Retina (tissue), 1 donor: ENCODE measurements at places on chromosomes 4 and X.

DNA sequence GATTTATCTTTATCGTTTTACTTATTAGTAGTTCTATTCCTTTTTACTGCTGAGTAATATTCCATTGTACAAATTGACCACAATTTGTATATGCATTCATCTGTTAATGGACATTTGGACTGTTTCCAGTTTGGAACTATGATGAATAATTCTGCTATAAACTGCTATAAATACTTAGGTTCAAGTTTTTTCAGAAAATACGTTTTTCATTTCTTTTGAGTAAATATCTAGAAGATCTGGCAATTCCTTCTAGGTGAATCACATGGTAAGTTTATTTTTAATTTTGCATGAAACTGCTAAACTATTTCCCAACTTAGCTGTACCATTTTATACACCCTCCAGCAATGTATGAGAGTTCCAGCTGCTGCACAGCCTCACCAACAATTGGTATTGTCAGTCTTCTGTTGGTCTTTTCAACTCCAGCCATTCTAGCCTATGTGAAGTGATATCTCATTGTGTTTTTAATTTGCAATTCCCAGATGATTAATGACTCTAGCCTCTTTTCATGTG is 22.2 kb downstream of the LIN54 start:
- DNase-seq = no peak

DNA sequence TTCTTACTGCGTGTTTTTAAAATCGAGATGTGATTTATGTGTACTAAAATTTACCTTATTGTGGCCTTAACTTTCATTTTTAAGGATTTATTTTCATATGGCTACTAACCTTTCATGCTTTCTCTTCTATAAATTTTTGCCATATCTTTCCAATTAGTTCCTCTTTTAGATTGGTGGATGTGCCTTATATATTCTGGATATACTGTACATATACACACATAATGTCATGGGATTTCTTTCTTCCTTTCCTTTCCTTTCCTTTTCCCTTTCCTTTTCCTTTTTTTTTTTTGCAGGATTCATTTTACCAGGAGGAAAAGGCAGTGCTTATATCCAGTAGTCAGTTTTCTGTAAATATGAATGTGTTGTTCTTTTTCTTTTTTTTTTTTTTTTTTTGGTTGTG is 37.2 kb downstream of the FHIP1A start:
- no peak for DNase-seq

DNA sequence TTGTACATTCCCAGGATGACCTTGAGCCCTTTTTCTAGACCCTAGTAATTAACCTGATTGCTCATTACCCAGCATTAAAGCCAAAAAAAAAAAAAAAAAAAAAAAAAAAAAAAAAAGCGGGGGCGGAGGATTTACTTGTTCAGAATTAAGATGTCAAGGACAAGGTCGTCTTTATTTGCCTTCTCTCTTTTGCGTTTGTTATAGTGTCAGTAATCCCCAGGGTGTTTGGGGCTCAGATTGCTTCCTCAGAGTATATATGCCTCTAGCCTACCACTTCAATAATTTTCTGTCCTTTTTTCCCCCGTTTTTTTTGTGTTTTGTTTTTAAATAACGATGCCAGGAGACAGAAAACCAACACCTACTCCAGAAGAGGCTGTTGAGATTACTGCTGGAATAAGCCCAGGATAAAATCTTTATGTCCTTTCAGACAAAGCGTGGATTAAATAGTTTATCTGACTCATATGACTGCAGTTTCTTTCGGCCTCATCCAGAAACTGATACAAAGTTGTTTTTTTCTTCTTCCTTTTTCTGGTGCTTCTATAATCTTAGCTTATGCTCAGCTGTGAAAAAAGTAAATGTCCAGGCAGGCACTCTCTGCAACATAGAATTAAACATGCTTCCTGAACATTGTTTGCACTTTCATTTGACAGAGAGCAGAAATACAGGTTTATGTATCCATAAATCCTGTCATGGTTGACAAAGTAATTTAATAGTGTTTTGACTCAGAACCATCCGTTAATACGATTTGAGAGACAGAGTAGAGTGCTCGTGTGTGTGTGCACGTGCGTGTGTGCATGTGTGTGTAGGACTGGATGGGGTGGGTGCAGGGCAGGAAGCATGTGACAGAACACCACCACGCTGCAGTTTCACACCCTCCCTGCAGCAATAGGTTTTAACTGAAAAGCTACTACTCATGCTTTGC is 138.6 kb downstream of the AFF1 start:
- DNase-seq = peak; percentile 56

- DNase-seq = no peak
Measured at GRCh38 chr4:88713782-88714181, 16.2 kb upstream of the NAP1L5 start.

DNA sequence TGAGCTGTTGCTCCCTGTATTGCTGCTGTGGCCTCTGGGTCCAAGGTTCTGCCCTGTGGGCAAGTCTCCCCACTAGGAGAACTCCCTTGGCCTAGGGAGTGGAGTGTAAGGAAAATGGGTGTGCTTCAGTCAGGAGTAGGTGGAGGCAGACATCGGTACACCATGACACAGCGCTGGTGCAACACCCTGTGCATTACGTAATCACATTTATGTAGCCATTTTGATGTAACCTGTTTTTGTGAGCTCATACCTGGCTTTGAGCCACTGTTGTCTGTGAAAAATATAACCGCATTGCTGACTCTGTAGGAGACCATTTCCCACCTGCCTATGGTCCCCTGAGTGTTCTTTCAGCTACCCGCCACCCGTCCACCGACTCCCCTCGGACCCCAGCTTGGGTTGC is 700.5 kb upstream of the AGA start:
- no peak for DNase-seq

DNA sequence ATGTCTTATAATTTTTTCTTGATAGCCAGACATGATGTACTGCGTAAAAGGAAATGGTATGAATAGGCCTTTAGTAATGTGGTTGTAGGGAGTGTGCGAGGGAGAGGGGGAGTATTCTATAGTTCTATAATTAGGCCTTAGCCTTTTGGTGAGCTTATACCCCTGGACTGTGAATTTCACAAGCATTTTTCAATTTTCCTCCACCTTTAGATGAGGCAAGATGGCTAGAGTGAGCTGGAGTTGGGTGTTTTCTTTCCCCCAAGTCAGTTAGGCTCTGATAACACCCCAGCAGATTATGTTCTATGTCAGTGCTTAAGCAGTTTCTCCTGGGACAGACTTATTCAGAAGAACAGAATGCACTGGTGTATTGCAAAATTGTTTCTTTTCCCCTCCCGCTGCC is 210.2 kb upstream of the NPY2R start:
- DNase-seq = no peak

DNA sequence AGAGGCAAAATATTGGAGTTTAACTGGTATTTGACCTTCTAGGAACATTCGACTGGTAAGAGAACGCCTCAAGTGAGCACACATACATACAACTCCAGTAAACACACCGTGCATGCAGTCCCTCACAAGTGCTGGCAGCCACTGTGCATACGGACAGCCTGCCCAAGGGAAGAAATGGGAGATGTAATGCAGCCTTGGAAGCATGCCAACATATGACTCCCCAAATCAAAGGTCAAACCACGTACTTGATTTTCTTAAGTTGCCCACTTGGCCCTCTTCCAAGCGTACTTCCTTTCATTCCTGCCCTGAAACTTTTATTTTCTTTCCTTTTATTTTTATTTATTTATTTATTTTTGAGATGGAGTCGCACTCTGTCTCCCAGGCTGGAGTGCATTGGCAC is 206.6 kb downstream of the SPRY1 start:
- DNase-seq = no peak

- DNase-seq = no peak
Measured at GRCh38 chrX:122133478-122133877, 1050.6 kb upstream of the GRIA3 start.

DNA sequence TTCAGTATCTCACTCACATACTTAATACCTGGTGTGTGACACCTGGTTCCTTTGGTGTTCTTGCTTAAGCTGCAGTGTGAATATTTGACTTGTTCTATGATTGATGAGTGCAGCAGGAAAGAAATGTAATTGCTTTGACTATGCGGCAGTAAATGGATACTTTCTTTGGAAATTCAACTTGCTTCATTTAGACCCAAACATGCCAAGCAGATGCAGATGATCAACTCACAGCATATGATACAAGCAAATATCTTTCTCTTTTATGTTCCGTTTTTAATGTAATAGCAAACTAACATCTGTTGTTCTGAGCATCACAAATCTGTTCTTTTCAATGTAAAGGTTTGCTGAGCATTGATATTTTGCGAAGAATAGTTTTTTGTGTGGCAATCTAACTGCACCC is 549.5 kb downstream of the C4orf33 start:
- DNase-seq = no peak

DNA sequence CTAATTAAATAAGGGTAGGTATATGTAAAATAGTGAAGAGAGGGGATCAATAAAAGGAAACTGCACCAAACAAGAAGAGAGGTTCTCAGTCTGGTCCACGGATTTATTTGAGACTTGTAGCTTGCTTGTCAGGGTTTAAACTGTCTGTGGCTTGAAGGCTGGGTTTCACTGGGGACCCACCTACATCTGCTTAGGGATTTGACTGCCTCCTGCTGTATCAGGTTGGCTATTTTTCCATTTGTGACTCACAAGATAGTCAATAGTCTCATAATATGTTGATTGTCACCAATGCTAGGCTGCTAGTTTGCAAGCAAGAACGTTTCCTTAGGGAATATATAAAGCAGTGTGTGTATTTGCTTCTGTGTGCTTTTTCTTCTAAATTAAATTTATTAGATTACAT is 1950.7 kb upstream of the IGFBP7 start:
- no peak for DNase-seq

DNA sequence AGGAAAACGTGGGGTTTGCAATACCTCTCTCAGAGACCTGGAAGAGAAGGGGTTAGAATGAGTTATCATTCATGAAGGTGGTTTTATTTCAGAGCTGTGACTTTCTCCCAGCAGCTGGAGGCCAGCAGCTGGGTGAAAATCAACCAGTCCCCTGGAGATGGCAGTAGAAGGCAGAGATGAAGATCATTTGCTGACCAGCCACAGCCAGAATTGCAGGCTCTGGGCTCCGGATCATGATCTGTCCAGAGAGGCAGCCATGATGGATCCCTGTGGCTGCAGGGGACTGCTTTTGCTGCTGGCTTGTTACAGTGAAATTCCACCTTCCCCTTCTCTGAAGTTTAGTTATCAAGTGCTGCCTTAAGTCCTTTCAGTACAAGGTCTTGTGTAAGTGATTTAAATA is 46.9 kb upstream of the TAB3 start:
- DNase-seq = peak; percentile 2

- DNase-seq = no peak
Measured at GRCh38 chr4:145533001-145533400, 51.3 kb downstream of the SMAD1 start.

GRCh38 chr4:8917868-8918783 is 46.5 kb upstream of the HMX1 start:
- DNase-seq = peak; percentile 91

DNA sequence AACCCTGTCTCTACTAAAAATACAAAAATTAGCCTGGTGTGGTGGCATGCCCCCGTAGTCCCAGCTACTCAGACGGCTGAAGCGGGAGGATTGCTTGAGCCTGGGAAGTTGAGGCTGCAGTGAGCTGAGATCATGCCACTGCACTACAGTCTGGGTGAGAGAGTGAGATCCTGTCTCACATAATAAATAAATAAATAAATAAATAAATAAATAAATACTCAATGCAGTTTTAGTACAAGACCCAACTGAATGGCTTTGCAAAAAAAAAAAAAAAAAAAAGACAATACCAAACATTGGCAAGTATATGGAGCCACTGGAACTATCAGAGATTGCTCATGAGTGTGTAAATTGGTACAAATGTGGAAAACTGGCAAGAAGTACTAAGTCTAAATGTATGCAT is 3.3 kb upstream of the CYP4V2 start:
- DNase-seq = no peak

DNA sequence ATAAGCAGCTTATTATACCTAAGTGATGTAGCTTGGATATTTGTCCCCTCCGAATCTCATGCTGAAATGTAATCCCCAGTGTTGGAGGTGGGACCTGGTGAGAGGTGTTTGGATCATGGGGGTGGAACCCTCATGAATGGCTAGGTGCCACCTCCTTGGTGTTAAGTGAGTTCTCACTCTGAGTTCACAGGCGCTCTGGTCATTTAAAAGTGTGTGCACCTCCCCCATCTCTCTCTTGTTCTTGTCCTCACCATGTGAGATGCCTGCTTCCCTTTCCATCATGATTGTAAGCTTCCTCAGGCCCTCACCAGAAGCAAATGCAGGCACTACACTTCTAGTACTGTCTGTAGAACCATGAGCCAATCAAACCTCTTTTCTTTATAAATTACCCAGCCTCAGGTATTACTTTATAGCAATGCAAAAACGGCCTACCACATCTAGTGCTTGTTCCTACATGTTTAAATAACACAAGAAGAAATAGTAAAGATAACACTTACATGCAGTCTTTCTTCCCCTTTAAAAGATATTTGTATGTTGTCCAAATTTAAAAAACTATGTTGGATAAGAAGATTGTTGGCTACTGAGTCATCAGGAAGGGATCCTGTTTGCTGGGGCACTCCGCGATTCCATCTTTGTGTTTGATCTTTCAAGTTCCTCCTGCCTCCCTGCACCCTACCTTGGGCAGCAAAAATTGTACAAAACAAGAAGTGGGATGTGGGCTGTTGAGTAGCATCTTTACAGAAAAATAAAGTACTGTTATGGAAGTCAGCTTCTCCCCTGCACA is 29.7 kb downstream of the PPP1R2C start:
- DNase-seq = no peak

DNA sequence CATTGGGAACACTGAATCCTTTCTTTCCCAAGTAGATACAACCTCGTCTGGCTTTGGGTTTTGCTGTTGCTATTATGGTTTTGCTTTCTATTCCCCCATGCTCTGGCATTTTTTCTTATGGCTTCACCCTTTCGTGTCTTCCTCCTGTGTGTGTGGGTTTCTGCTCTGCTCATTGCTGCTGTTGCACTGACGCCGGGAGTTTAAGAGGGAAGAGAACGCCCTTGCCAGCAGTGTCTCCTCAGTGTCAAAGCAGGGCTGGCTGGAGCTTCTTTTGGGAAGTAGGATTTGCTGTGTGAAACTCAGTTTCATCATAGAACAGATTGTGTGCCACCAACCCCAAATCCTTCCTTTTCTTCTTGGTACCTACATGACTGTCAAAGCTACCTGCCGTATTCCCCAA is 63.7 kb downstream of the CLDN22 start:
- DNase-seq = no peak

DNA sequence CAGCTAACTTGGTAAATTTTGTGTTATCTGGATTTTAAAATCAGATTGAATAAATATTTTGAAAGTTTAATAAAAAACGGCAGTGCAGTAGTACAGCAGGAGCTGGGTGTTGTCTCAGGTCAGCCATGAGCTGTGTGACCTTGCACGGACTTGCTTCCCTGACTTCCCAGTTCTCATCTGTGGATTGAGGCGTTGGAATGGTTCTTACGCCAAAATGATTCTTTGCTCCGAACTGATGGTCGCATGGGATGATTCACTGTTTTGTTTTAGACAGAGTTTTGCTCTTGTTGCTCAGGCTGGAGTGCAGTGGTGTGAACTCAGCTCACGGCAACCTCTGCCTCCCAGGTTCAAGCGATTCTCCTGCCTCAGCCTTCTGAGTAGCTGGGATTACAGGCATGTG is 45.0 kb downstream of the RGS12 start:
- DNase-seq = no peak

- DNase-seq = peak; percentile 19
Measured at GRCh38 chrX:37825215-37825842, 22.0 kb downstream of the DYNLT3 start.
